Activated B cell treated with CpG ODN at 0.5 μM for 24 hours (primary cell): ENCODE measurements at places on chromosomes 2 and 18. TPM values are rescaled to one million over a fixed set of nuclear protein-coding genes. Genes with fewer than 3 reads are reported as not detected.

Gene REG3A
- total RNA-seq, result not detected in 2 replicates

DNA sequence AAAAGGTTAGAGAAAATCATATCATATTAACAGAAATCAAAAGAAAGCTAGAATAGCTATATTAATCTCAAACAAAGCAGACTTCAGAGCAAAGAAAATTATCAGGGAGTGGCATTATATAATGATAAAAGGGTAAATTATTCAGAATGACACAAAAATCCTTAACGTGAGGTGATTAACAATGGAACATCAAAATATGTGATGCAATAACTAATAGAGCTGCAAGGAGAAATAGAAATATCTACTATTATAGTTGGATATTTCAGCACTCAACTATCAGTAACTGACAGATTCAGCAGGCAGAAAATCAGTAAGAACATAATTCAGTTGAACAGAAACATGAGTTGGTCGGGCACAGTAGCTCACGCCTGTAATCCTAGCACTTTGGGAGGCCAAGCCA lies 275.1 kb upstream of the FSIP2 start:
- no peak overlapping the region for H3K4me3 ChIP-seq

GRCh38 chr2:119950966-119951365 lies 61.9 kb upstream of the EPB41L5 start:
- H3K27me3 ChIP-seq, result no peaks in the 10 kb centered on the region
- H3K36me3 ChIP-seq, result peaks cover 58% of the 10 kb centered on the region
- H3K27ac ChIP-seq, result no peak overlapping the region
- DNase-seq, result no peak
- H3K4me1 ChIP-seq, result no peaks in the 10 kb centered on the region

DNA sequence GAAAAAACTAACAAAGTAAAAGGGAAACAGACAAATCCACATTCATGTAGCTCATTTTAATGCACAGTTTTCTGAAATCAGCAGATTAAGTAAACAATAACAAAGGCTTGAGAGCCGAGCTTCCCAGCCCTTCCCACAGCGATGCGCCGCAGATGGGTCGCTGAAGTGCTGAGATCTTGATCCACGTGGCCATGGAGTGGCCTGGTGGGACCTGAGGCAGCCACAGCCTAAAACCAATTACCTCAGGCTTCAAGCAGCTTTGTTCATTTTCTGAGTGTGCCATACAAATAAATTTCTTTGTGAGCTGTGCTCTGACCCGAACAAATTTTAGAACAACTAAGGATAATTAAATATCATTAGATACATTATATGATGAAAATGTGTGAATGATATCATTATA lies 25.6 kb upstream of the CYRIA start:
- H3K27me3 ChIP-seq, result no peaks in the 10 kb centered on the region
- H3K36me3 ChIP-seq, result no peaks in the 10 kb centered on the region
- H3K4me1 ChIP-seq, result peaks cover 21% of the 10 kb centered on the region

DNA sequence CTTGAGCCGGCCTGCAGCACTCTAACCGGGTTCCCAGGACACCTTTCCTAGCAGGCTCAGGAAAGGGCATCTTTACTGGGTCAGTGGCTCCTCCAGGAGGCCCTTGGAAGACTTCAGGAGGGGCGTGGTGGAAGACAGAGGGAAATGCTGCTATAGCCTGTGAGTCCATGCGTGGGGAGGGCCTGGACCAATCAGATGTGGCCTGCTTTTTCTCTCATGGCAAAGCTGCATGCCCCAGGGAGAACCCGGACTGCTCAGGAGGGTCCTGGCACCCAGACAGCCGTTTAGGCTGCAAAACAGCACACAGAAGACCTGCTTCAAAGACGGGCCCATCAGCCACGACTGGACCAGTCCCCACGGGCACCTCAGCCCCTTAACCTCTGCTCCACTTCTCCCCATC lies 84.4 kb downstream of the EIPR1 start:
- peaks cover 13% of the 10 kb centered on the region for H3K36me3 ChIP-seq
- H3K4me3 ChIP-seq, result no peak overlapping the region
- H3K27me3 ChIP-seq, result no peaks in the 10 kb centered on the region
- no peak overlapping the region for H3K27ac ChIP-seq

DNA sequence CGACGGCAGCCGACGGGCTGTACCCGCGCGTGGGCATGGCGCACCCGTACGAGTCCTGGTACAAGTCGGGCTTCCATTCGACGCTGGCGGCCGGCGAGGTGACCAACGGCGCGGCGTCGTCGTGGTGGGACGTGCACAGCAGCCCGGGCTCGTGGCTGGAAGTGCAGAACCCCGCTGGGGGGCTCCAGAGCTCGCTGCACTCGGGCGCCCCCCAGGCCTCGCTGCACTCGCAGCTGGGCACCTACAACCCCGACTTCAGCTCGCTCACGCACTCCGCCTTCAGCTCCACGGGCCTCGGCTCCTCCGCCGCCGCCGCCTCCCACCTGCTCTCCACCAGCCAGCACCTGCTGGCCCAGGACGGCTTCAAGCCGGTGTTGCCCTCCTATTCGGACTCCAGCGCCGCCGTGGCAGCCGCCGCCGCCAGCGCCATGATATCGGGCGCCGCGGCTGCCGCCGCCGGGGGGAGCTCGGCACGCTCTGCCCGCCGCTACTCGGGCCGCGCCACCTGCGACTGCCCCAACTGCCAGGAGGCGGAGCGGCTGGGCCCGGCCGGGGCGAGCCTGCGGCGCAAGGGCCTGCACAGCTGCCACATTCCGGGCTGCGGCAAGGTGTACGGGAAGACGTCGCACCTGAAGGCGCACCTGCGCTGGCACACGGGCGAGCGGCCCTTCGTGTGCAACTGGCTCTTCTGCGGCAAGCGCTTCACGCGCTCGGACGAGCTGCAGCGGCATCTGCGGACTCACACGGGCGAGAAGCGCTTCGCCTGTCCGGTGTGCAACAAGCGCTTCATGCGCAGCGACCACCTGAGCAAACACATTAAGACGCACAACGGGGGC lies 2.0 kb downstream of the SP9 start:
- peaks cover 37% of the 10 kb centered on the region for H3K4me1 ChIP-seq
- no peak overlapping the region for H3K27ac ChIP-seq
- peaks cover 52% of the 10 kb centered on the region for H3K27me3 ChIP-seq

Gene REV1
- total RNA-seq, result 44.5 and 52.1 TPM in 2 replicates

DNA sequence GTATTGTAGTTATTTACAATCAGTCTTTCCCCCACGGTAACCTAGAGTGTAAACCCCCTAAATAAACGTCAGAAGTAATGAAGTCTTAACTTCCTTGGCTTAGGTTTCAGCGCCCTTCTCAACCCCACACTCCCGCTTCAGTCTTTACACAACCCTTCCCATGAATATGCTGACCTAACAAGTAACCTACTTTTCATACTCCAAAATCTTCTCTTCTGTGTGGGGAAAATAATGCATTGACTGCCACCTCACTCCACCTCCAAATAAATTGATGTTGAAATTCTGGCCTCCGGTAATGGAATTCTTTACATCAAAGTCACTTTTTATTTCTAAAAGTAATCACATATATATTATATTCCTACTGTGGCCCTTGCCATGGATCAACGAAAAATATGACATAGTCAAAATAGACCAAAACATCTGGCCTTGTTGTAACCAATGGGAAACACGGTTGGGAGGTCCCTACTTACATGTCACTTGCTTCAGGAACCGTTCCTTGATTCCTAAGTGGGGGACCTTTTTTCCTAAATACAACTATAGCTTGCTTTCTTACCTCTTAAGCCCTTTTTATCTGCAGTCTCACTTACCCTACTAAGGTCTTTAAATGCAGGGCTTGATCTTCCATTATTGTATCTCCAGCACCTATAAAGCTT lies 961 bp downstream of the GEN1 start:
- peaks cover 34% of the 10 kb centered on the region for H3K36me3 ChIP-seq
- no peaks in the 10 kb centered on the region for H3K27me3 ChIP-seq
- no peak for DNase-seq
- H3K4me1 ChIP-seq, result peaks cover 59% of the 10 kb centered on the region
- peak overlapping the region; percentile 95 for H3K4me3 ChIP-seq

- H3K36me3 ChIP-seq, result no peaks in the 10 kb centered on the region
- no peaks in the 10 kb centered on the region for H3K4me1 ChIP-seq
- no peak overlapping the region for H3K4me3 ChIP-seq
- no peaks in the 10 kb centered on the region for H3K27me3 ChIP-seq
Observed at GRCh38 chr2:65885266-65885665, 452.9 kb upstream of the SPRED2 start.

Gene BOLL
- not detected in 2 replicates for total RNA-seq

- H3K4me3 ChIP-seq, result no peak overlapping the region
- no peak for DNase-seq
- no peaks in the 10 kb centered on the region for H3K4me1 ChIP-seq
- H3K27me3 ChIP-seq, result peaks cover 9% of the 10 kb centered on the region
Observed at GRCh38 chr2:72113847-72114692, 33.6 kb downstream of the CYP26B1 start.

- H3K27ac ChIP-seq, result no peak overlapping the region
- H3K4me3 ChIP-seq, result no peak overlapping the region
- no peaks in the 10 kb centered on the region for H3K4me1 ChIP-seq
- no peaks in the 10 kb centered on the region for H3K36me3 ChIP-seq
- H3K27me3 ChIP-seq, result no peaks in the 10 kb centered on the region
Observed at GRCh38 chr2:13660231-13660630, 943.5 kb downstream of the TRIB2 start.

DNA sequence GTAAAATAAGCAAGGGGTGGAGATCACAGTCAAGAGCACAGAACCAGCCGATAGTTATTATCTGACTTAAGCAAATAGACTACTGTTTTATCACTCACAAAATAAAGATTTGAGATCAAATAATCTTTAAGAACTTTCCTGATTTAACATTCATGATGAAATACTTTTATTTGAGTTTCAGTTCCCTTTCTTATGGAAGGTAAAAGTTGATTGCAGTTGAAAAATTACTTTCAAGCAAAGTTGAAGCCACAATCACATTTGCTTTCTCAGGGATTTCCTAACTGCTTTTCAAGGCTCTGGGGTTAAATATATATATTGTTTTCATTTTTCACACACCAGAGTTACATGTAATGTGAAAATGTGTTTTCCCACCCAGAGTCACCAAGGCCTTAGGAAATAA lies 599.5 kb downstream of the KCNJ3 start:
- no peaks in the 10 kb centered on the region for H3K36me3 ChIP-seq
- no peak overlapping the region for H3K4me3 ChIP-seq
- no peaks in the 10 kb centered on the region for H3K27me3 ChIP-seq
- H3K4me1 ChIP-seq, result no peaks in the 10 kb centered on the region
- H3K27ac ChIP-seq, result no peak overlapping the region

- no peak overlapping the region for H3K4me3 ChIP-seq
- H3K4me1 ChIP-seq, result no peaks in the 10 kb centered on the region
- H3K27me3 ChIP-seq, result no peaks in the 10 kb centered on the region
- no peak for DNase-seq
- no peak overlapping the region for H3K27ac ChIP-seq
- peaks cover 5% of the 10 kb centered on the region for H3K36me3 ChIP-seq
Observed at GRCh38 chr18:6031442-6031841, 136.1 kb upstream of the TMEM200C start.

GRCh38 chr2:9174771-9175437 lies 31.7 kb upstream of the ASAP2 start:
- DNase-seq, result no peak
- no peak overlapping the region for H3K27ac ChIP-seq
- peaks cover 7% of the 10 kb centered on the region for H3K27me3 ChIP-seq
- no peak overlapping the region for H3K4me3 ChIP-seq
- no peaks in the 10 kb centered on the region for H3K36me3 ChIP-seq

Gene SCG2
- 0.15 and 0.35 TPM in 2 replicates for total RNA-seq

Gene DNER
- not detected in 2 replicates for total RNA-seq

DNA sequence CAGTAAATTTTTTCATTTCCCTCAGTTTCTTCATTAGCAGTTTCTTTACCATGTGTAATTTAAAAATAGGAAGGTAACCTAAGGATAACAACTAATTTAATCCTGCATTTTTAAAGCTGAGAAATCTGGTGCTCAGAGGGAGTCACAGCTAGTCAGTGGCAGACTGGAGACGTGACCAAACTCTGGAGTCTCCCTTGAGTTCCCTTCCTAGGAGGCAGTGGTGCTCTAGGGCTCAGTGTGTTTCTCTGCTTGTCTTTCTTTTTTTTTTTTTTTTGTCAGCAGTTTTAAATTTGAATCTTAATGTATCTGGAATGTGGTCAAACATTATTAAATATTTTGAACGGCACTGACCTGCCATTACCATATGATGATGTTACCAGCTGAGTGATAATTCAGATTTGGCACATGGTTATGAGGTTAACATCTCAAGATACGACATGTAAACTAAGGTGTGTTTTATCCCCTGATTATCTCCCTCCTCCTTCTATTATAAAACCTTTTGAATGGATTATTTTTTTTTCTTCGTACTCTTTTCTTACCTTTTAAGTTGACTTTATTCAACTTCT lies 226.2 kb downstream of the GALNT13 start:
- no peaks in the 10 kb centered on the region for H3K36me3 ChIP-seq
- H3K4me1 ChIP-seq, result no peaks in the 10 kb centered on the region
- no peak overlapping the region for H3K27ac ChIP-seq
- no peaks in the 10 kb centered on the region for H3K27me3 ChIP-seq
- no peak for DNase-seq

Gene LRRFIP1
- 114 and 134 TPM in 2 replicates for total RNA-seq

- peaks cover 7% of the 10 kb centered on the region for H3K4me1 ChIP-seq
- no peak for DNase-seq
- no peaks in the 10 kb centered on the region for H3K27me3 ChIP-seq
- H3K4me3 ChIP-seq, result no peak overlapping the region
Observed at GRCh38 chr2:64718250-64718885, 64.7 kb upstream of the SERTAD2 start.

DNA sequence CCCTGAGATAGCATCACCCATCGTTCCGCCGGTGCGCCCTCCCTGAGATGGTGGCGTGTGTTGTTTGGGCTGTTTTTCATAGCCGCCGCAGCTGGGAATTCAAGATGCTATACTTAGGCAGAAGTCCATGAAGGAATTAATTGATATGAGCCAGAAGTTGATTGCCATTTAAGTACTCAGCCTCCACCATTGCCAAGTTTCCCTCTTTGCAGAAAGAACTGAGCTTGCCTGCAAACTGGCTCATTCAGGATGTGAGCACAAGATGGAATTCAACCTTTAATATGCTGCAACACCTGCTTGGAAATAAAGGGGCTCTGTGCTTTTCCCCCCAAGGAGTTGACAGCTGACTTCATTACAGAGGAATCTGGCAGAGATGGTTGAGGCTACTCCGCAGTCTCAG lies 295.5 kb downstream of the ZNF521 start:
- no peak overlapping the region for H3K27ac ChIP-seq
- H3K4me3 ChIP-seq, result no peak overlapping the region
- no peaks in the 10 kb centered on the region for H3K4me1 ChIP-seq

Gene PMAIP1
- total RNA-seq, result 68.5 and 69.9 TPM in 2 replicates

DNA sequence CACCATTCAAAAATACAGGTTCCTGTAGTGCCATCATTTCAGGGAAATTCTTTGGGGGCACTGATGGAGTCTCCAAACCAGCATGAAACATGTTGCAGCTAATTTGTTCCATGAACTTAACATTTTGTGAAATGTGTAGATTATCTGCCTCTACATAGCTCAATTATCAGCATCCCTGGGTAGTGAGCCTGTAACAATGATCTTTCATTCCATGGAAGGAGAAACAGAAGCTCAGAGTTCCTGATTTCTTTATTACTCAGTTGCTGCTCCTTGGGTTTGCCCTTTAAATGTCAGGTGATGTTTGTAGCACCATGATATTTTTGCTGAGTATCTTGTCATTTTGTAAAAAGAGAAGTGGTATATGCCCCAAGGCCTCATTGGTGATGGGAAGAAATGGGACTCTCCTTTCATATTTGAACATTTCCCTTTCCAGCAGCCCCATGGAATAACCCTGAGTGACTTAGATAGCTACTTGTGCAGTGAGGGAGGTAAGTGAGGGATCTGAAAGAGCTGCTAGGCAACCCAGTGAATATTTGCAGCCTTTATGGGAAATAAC lies 146.9 kb downstream of the CERS6 start:
- peaks cover 59% of the 10 kb centered on the region for H3K4me1 ChIP-seq
- peaks cover 11% of the 10 kb centered on the region for H3K36me3 ChIP-seq
- peak overlapping the region; percentile 16 for H3K4me3 ChIP-seq

- no peaks in the 10 kb centered on the region for H3K27me3 ChIP-seq
- no peak overlapping the region for H3K4me3 ChIP-seq
- H3K4me1 ChIP-seq, result peaks cover 64% of the 10 kb centered on the region
Observed at GRCh38 chr2:195537811-195538210, 119.2 kb upstream of the SLC39A10 start.
